Fibroblast of skin of right quadriceps (primary cell): ENCODE measurements at places on chromosomes 3 and 15.

- no peak for DNase-seq
Observed at GRCh38 chr15:41714291-41714690, 54.1 kb downstream of the MGA start.

- no peak for DNase-seq
Observed at GRCh38 chr3:133300102-133300501, 99.8 kb upstream of the BFSP2 start.

GRCh38 chr15:52289629-52290081, 5.9 kb downstream of the MYO5C start:
- no peak for DNase-seq

DNA sequence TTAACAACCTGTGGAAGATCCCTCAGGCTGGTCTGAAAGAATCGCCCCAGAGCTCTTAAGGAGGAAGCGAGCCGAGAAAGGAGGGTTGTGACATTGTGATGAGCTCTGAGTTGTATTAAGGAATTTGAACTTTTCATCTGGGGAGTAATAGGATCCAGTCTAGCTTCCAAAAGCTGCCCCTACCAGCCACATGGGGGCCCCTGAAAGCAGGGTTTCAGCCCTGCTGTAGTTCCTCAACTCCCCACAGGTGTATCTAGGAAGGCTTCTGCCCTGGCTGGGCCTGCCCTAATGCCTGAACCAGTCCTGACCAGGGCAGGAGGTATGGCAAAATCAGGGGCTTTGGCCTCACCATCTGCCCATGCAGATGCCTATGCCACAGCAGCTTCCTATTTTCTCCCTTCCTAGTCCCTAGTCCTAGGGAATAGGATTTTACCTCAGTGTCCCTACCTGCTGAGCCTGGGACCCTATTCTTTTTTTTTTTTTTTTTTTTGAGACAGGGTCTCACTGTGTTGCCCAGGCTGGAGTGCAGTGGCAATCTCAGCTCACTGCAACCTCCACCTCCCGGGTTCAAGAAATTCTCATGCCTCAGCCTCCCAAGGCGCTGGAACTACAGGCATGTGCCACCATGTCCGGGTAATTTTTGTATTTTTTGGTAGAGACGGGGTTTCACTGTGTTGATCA, 5.0 kb upstream of the AP3S2 start:
- DNase-seq = peak; percentile 48

- DNase-seq = no peak
Observed at GRCh38 chr15:96245252-96245651, 85.2 kb upstream of the NR2F2 start.

DNA sequence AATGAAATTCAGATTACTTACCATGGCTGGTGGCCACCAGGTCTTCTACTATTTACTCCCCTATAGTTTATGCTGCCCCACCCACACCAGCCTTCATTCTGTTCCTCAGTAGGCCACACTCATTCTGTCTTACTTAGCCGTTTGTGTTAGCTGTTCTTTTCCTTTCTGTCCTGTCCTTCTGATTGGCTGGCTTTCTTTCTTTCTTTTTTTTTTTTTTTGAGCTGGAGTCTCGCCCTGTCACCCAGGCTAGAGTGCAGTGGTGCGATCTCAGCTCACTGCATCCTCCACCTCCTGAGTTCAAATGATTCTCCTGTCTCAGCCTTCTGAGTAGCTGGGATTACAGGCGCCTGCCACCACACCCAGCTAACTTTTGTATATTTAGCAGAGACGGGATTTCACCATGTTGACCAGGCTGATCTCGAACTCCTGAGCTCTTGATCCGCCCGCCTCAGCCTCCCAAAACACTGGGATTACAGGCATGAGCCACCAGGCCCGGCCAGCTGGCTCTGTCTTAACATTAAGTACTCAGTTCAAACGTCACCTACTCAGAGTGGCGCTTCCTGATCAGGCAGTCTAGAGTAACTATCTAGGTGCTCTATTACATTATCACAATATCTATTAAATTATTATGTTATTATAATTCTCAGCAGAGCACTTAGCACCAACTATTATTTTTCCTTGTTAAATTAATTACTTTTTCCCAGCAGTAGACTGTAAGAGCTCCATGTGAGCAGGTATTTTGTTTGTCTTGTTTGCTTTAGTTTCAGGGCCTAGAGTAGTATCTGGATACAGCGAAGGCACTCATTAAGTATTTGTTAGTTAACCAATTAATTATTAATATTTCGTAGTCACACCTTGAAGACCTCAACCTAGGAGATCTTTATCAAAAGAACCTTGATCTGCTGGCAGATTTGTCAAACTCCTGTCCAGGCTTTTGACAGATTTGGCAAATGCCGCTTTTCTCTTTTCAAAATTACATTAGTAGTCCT, 6.4 kb downstream of the CMSS1 start:
- DNase-seq = no peak

DNA sequence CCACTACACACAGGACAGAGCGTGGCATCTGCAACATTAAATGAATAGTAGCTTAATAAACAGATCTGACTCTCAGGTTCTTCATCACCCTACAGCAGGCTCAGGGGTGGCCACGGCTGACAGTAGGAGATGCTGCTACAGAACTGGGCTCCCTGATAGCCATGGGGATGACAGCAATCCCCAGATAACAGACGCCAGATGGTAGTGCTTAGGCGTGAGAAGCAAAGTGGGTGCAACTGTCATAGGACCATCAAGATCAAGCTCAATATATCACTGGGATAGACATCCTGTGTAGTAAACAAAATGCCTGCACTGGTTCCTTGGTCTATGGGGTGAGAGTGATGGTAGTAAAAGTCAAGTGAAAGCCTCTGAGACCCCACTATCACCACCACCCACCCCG, 2.6 kb upstream of the TPRA1 start:
- no peak for DNase-seq

- peak; percentile 61 for DNase-seq
Observed at GRCh38 chr3:149366941-149367840, 10.3 kb downstream of the TM4SF1 start.

- no peak for DNase-seq
Observed at GRCh38 chr3:58769065-58769464, 102.5 kb upstream of the FAM3D start.

DNA sequence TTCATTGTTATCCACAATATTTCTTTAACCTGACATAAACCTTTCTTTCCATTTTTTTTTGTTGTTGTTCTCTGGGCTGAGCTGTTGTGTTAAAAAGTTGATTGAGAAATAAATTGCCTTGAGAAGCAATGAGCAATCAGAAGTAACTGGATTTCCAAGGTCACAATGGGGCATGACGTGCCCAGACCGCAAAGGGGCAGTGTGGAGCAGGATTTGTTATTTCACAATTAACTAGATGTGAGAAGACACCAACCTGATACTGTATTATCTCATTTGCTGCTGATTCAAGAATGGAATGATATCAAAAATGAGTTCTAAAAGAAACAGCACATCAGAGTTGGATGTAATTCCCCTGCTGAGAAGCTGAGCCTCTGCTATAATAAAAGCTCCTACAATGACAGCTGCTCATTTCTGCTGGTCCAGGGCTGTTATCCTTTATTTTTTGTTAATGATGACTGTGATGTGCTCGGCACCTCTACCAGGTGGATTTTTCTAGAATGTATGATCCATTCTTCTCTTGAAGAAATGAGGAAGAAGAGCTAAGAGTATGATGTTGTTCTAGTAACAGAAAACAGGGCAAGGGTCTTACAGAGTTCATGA, 28.1 kb downstream of the CPNE4 start:
- peak; percentile 19 for DNase-seq

DNA sequence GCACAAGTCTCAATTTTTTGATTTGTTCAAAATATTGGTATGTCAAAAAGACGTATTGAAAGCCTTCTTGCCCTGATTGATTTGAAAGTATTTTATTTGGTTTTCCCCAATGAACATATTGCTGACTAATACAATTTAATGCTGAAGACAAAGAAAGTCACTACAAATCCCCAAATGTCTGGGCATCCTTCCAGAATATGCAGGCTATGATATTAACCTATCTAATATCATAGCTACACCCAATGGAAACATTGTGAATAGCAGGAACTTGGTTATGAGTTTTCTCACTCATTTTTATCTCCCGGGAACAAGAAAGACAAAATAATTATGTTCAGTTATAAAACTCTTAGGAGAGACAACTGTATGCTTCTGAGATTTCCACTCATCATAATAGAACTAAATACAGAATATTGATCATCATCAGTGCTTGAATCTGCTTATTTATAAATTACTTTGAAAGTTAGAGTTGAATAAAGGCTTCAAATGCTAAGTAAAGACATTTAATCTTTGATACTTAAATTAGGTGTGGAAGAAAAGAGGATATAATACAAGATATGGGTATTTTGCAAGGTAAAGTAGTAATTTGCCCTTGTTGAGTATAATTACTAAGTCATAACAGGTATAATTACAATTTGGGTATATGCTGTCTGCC, 483.9 kb downstream of the RBMS3 start:
- DNase-seq = peak; percentile 94

GRCh38 chr3:139935866-139936817, 1.2 kb downstream of the CLSTN2 start:
- no peak for DNase-seq

DNA sequence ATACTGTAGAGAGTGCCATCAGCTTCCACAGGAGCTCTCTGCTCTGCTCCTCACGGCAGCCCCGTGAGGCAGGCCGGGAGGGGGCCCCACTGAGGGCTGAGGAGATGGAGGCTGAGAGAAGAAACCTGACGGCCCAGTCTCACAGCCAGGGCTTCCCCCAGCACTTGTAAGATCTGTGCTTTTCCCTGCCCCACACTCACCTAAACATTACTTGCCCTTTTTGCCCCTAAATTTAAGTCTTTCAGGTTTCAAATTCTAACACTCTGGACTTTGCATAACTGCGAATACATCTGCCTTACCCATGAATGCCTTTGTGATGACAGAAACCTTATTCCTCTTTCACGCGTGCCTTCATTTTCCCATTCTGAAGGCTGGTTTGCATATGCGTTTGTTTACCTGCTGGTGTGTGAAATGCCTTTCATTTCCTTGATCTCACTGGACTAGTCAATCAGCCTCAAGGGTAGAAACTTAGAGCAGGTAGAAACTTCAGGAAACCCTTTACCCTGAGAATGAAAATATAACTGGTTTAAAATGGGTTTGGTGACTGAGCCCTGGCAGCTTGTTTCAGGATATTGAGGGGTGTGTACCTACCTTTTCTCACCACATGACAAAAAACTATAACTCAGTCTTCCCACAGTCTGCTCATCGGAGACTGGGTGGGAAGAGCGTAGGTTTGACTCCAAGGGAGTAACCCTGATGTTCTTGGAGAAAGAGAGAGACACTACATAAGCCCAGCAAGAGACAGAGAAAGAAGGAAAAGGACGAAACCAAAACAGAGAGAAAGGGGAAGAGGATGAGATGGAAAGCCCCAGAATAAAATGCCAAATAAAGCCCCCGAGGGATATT, 20.1 kb downstream of the SLC12A8 start:
- no peak for DNase-seq

DNA sequence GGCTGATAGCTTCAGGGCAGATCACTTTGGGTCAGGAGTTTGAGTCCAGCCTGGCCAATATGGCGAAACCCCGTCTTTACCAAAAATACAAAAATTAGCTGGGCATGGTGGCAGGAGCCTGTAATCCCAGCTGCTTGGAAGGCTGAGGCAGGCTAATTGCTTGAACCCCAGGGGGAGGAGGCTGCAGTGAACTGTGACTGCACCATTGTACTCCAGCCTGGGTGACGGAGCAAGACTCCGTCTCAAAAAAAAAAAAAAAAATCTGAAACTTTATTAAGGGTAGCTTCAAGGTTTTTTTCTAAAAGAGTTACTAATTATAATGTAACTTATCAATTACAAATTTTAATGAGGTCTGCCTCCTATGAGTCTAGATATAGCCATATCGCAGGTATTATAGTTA, 5.1 kb downstream of the NECTIN3 start:
- no peak for DNase-seq

DNA sequence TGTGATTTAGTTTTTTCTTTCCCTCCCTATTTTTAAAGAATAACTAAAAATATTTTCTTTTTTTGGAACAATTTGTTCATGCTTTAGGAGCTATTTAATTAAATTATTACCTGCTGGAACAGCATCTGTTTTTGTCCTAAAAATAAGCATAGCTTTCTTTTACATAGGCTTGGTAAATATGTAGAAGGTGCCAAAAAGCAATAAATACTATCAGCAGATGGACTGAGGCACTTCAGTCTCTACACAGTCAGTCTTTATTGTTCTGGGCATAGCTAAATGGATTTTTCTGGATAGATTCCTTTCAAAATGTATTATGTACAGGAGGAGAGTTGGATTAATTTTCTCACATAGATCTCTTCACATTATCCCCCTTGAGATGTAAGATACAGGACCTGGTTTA, 223.5 kb downstream of the NAALADL2 start:
- DNase-seq = no peak
